ENCODE measurements at places on chromosomes 16 and 17.

- DNase-seq: no peak
Observed at GRCh38 chr16:1182316-1182671, 29.4 kb downstream of the CACNA1H start.

DNA sequence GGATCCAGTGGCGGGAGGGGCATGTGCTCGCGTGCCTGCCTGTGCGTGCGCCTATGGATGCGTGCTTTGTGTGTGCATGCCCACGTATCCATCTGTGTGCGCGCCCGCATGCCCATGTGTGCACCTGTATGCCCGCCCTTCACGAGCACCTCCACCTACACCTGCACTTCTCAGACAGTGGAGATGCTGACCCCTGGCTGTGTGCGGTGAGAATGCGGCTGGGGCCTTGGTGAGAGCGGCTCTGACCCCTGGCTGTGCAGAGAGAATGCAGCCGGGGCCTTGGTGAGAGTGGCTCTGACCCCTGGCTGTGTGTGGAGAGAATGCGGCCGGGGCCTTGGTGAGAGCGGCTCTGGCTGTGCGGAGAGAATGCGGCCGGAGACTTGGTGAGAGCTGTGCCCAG, 33.9 kb downstream of the AXIN1 start:
- DNase-seq: no peak

- no peak for DNase-seq
Observed at GRCh38 chr16:64693946-64694345, 427.9 kb downstream of the CDH11 start.

DNA sequence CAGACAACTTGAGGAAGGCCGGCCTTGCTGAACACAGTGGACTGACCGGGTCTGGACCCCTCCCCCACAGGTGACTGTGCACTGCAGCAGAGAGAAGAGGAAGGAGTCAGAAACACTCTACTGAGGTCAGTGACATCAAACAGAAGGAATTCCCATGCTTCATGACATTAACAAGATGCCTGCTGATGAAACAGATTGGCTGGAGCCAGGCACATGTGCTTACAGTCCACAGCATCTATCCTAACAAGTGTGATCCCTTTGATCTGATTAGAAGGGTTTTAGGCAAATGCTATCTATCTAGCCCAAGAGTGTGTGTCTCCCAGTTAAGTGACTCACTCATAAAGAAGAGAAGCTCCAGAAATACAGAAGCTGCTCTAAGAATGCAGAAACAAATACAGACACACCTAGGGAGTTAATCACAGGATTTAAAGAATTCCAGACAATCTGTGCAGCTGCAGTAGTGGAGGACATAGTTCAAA, 90.2 kb downstream of the SYCE1L start:
- no peak for DNase-seq

GRCh38 chr17:21211825-21212479, 2.0 kb downstream of the TMEM11 start:
- no peak for DNase-seq

GRCh38 chr17:80261159-80261894, 675 bp downstream of the RNF213 start:
- DNase-seq: peak; percentile 85

DNA sequence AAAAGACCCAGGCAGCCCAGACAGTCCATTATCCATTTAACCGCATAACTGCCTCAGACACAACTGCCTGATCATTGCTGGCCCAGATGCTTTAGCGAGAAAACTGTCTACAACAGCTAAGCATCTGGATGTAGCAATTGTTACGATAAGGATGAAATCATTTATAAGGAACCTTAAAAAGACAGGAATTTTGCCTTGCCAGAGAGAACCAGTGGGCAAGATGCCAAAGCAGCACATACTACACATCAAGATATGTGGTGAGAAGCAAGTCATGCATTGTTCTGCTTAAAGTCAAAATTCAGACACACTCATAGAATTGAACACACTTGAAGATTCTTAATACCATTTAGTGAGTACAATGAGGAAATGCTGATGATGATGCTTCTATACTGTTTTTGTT, 1525.3 kb downstream of the CDH8 start:
- no peak for DNase-seq

DNA sequence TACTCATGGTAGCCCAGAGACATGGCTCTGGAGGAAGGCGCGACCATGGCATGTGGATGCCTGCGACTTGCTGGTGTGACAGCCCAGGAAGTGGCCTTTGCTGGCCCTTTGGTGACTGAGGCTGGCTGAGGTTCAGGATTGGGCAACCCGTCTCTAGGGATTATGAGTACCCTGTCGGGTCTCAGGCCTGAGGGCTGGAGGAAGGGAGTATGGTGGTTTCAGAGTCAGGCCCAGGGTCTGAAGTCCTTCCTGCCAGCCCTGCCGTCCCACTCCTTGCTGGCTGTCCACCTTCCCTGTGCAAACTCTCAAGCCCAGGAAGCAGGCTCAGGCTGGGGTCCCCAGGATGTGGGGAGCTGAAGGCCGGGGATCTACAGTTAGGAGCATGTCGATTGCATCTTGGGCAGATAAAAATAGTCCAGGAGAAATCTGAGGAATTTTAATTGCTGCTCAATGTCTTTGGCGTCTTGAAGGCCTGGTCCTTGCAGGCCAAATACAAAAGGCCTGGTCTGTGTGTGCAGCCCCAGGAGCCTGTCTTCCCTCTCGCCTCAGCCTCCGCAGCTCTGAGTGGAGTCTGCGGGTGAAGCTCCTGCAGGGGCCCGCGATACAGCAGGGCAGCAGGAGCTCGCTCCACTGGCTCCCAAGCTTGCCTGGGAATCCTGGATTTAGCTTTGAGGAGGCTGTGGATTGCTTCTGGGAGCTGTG, 52.5 kb downstream of the NKD1 start:
- DNase-seq: no peak

- DNase-seq: no peak
Observed at GRCh38 chr17:27109346-27109745, 184.6 kb upstream of the WSB1 start.

DNA sequence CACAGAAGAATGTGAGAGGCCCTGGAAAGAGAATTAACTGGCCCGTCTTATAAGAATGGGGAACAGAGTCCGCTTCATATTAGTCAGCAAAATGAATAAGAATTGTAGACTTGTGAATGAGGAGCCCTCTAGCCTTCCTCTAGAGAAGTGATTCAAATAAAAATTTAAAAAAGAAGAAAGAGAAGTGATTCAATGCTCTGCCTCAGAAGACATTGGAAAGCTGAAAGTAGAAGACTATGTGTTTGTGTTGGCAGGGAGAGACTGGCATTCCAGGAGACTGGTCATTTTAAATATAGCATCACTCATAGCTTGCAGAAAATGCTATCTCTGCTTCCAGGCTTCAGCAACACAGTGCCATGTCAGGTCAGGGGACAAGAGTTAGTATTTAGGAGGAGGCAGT, 190.6 kb upstream of the HS3ST3A1 start:
- DNase-seq: no peak

GRCh38 chr16:75502916-75503605, 7.8 kb upstream of the CHST6 start:
- no peak for DNase-seq
